Activated CD8-positive, alpha-beta memory T cell treated with anti-CD3 and anti-CD28 coated beads for 36 hours (primary cell): ENCODE measurements at places on chromosomes 7 and 10. TPM values are rescaled to one million over a fixed set of nuclear protein-coding genes. Genes with fewer than 3 reads are reported as not detected.

CHN2 gene
- 6.1 TPM for total RNA-seq

CFAP70 gene
- 0.82 TPM for total RNA-seq

ODAD2 gene
- 0.23 TPM for total RNA-seq

EIF5AL1 gene
- total RNA-seq = 3.3 TPM

ETV1 gene
- total RNA-seq = 0.34 TPM
